ENCODE measurements at places on chromosomes 4 and X.
A peak's percentile ranks its signal among the peaks of the same experiment; 100 is the strongest.

- no peak for DNase-seq
Observed at GRCh38 chr4:121070696-121071639, 1.4 kb downstream of the NDNF start.

DNA sequence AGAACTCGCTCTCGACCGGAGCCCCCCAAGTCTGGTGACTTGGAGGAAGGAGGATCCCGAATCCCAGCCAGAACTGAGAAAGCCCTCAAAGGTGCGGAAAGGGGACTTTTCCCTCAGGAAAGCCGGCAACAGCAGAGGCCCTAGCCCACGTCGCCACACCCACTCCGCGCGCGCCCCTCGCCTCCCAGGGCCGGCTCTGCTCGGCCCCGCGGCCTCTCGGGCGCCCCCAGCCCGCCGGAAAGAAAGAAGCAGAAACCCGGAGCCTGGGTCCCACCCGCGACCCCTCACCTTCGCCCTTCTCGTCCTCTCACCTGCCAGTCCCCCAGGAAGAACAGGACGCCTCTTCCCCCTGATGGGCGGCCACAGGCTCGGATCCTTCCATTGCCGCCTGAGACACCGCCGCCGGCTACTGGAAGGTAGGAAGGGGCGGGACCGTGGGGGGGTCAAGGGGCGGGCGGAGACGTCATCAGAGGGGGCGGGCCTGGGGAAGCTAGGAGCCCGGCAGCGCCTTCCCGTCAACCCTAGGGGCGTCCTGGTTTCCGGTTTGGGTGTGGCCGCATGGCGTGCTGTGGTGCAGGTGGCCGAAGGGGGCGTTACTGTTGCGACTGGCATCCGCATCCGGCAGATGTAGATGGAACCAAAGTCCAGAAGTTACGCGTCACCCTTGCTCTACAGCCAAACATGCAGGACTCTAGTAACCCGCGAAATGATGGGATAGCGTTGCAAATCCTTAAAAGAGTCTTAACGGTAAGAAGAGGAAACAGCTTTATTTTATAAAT, at the start of gene UBA6:
Gene UBA6 (minus strand): TSS at position 418 of the 779 bp plus-strand sequence. CDS start 36 bp downstream, at position 382.
- peak; percentile 88 for DNase-seq

DNA sequence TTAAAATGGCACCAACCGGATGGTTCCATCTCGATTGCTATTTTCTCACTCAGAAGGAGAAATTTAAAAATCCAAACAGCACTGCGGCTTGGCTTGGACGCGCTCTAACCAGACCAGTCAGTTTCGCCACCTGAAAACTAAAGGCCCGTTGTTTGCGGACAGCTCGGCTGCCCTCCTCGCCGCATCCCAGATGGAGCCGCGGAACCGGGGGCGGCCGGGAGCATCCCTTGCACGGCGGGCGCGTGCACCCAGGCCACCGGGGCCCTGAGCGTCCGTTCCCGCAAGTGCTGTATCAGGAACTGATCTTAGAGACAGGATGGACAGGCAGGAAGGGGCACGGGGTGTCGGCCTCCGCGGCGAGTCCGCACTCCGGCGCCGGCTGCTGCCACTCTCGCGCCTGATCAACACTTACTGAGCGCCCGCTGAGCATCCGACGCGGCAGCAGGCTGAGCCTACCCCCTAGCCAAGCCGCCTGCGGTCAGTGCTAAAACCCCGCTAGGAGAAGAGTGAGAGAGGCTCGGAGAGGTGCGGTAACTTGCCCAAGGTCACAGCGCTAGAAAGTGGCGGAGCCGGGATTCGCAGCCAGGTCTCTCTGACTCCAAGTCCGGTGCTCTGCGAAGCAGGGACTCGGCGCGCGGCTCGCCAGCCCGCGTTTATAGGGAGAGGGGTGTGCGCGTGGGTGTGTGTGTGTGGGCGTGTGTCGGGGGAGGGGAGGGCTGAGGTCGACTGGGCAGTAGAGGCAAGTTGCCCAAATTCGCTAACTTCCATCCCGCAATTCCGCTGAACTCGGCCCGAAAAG, at the start of gene CITED1:
Gene CITED1 (minus strand): TSS at position 629 of the 799 bp plus-strand sequence. CDS start 3,045 bp downstream, outside the sequence.
- DNase-seq: no peak

DNA sequence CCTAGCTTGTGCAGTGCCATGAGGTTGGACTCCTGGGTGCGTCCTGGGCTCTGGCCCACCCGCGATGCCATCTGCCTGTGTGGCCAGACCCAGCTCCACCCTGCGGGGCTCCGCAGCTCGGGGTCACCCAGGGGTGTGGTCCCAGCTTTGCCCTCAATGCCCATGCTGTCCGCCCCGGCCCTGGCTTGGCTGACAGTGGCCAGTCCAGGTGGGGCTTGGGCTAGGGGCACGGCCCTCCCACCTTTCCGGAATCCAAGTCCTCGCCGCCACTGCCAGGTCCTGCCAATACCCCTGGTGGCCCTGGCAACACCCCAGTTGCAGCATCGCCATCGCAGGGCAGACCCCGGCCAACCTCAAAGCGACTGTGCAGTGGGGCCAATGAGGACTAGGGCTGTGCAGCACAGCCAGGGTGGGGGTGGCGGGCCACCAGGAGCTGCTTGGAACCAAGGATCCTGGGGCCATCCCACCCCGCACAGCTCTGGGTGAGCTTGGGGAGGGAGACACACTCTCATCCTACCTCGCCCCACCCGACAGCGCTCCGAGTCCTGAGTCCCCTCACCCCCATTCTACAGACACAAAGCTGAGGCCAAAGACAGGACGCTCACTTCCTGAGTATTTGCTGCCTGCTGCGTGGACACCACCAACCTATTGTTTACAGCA, 80.9 kb downstream of the ZNF718 start:
- DNase-seq: no peak
